ENCODE measurements at places on chromosomes 6 and 20. TPM values are rescaled to one million over a fixed set of nuclear protein-coding genes. Genes with fewer than 3 reads are reported as not detected.

DNA sequence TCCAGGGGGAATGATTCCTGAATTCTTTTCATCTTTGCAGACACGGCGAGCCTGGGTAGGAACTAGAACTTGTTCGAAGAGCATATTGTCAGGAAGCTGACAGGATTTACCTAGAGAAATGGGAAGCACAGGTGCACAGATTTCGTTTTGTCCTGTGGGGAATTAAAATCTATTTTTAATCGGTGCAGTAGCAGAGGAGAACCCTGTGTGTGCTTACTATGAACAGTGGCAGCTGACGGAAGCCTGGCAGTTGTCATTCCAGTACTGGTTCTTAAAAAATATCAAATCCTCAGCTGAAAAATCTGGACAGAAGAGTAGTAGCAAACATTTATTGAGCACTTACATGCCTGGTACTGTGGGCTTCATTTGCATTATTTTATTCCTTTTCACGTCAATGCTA is 609.0 kb downstream of the QKI start:
- DNase-seq, result no peak

- no peak for DNase-seq
Observed at GRCh38 chr6:117512056-117512828, 29.8 kb downstream of the DCBLD1 start.

GRCh38 chr6:52591832-52592231 is 15.0 kb upstream of the TRAM2 start:
- no peak for DNase-seq

Gene RIN2
- total RNA-seq, result 37.4 TPM

Data from cerebellum (tissue), 4 donors.